ENCODE measurements at places on chromosomes 3 and 15. TPM values are rescaled to one million over a fixed set of nuclear protein-coding genes. Genes with fewer than 3 reads are reported as not detected.

GRCh38 chr15:32936283-32936918, 218.6 kb downstream of the GREM1 start:
- no peak for ATAC-seq
- no peaks in the 10 kb centered on the region for H3K36me3 ChIP-seq
- no peak overlapping the region for H3K4me3 ChIP-seq
- H3K4me1 ChIP-seq = peaks cover 9% of the 10 kb centered on the region

- no peak overlapping the region for H3K4me3 ChIP-seq
- no peaks in the 10 kb centered on the region for H3K27me3 ChIP-seq
- H3K27ac ChIP-seq = no peak overlapping the region
- peaks cover 23% of the 10 kb centered on the region for H3K4me1 ChIP-seq
- no peak for ATAC-seq
Measured at GRCh38 chr3:153970741-153971347, 150.3 kb upstream of the ARHGEF26 start.

DNA sequence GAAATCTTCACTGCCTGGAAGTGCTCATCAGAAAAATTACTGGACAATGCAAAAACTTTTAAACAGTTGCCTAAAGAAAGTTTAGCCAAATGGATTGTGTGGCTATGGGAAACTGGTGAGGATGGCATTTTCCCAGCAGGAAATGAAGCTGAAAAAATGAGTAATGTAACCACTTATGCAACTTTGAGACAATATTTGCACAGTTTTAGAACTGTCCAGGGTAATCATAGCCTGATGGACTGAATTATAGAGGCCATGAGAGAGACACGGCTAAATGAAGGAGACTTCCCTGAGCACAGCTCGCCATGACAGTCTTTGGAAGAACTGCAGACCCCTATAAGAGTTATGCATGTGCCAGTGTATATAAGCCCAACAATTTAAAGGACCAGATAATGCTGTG, 881.5 kb downstream of the VGLL3 start:
- H3K4me1 ChIP-seq = no peaks in the 10 kb centered on the region
- no peak for ATAC-seq

DNA sequence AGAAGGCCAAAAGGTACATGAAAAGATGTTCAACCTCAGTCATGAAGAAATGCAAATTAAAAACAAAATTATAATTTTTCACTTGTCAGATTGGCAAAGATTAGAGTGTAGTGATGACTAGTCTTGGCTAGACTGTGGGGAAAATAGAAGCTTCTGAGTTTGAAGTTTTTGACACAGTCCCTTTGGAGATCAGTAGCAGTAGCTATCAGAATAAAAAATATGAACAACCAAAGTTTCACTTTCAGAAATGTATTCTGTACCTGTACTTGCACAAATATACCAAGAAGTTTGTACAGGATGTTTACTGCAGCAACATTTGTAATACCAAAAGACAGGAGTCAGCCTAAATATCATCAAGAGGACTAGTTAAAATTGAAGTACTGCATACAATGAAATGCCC, 14.1 kb downstream of the ATP2C1 start:
- no peaks in the 10 kb centered on the region for H3K36me3 ChIP-seq
- H3K4me3 ChIP-seq = no peak overlapping the region
- no peaks in the 10 kb centered on the region for H3K27me3 ChIP-seq
- H3K27ac ChIP-seq = no peak overlapping the region

GRCh38 chr3:58897646-58898045, 152.2 kb downstream of the CFAP20DC start:
- no peaks in the 10 kb centered on the region for H3K27me3 ChIP-seq
- no peaks in the 10 kb centered on the region for H3K36me3 ChIP-seq
- no peak overlapping the region for H3K27ac ChIP-seq
- no peak overlapping the region for H3K4me3 ChIP-seq
- ATAC-seq = no peak

The SLC24A5 gene
- total RNA-seq = not detected

The FOXB1 gene
- total RNA-seq = not detected
